Effector CD8-positive, alpha-beta T cell (primary cell): ENCODE measurements at places on chromosomes 1 and 21.

- DNase-seq = no peak
Observed at GRCh38 chr21:15667010-15667409, 62.8 kb upstream of the USP25 start.

- no peak for DNase-seq
Observed at GRCh38 chr1:51612447-51612961, 4.4 kb upstream of the OSBPL9 start.

GRCh38 chr1:228037401-228038386, 30.9 kb downstream of the WNT3A start:
- DNase-seq = no peak

DNA sequence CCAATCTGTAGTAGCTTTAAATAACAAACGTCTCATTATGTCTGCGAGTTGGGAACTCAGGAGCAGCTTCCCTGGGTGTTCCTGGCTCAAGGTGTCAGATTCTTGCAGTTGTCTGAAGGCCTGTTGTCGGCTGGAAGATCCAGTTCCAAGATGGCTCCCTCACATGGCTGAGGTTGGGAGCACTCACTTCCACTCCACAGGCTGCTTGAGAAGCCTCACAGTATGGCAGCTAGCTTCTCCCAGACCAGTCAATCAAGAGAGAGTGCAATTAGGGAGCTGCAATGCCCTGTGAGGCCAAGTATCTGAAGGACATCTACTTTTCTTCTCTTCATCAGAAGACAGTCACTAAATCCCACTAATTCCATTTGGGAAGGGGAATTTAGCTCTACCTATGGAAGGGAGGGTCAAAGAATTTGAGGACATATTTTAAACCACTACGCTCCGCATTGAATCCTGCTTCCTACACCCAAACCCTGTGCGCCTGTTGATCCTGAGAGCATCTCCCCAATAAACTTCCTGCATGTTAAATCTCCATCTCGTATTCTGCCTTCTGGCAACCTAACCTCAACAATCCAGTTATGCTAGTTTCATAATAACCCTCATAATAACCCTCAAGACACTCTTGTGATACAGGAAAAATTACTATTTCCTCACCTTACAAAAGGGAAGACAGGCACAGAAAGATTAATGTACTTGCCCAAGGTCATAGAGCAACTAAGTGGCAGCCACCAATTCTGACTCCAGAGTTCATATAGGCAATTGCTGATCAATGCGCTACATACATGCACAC, 3.6 kb upstream of the VPS26C start:
- no peak for DNase-seq

- DNase-seq = no peak
Observed at GRCh38 chr1:10698726-10699469, 97.5 kb downstream of the CASZ1 start.

DNA sequence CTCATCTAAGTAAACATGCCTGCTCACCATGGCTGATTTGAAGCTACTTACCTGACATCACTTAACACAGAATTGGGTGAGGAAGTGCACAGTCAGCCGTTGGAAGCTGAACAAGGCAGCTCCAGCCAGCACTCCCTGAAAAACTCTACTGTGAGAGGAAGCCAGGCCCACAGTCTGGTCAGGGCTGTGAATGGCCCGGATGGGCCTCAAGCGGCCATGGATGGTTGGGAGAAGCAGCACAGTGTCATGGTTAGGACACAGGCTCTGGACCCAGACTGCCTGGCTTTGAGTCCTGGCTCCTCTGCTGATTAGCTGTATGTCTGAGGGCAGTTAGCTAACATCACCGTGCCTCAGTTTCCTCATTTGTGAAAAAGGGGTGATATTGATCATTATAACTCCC, 267.8 kb downstream of the GRIK3 start:
- DNase-seq = no peak

DNA sequence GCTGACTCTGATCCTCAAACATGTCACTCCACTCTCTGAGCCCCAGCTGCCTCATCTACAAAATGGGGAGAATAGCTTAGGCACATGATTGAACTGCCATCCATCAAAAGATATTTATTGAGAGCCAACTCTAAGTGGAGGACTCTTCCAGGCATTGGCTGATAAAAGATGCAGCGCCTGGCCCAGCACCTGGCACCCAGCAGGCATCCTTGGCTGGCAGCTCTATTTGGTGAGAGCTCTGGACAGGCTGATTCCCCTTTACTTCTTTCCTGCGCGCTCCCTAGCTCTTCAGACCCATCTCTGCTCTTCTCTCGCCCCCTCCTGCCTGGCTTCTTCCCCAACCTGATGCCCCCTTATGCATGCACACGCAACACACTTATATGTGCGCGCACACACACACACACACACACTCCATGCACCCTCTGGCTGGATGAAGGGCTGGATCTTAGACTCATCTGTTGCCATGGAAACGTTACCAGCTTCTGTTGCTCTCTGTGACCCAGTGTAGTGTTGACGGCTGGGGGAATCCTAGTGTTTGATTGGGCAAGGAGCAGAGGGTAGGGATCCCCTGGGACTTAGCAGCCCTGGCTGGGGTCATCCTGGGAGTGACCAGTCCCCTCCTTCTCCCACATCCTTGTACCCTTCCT, 49.3 kb downstream of the VWA5B1 start:
- DNase-seq = no peak

DNA sequence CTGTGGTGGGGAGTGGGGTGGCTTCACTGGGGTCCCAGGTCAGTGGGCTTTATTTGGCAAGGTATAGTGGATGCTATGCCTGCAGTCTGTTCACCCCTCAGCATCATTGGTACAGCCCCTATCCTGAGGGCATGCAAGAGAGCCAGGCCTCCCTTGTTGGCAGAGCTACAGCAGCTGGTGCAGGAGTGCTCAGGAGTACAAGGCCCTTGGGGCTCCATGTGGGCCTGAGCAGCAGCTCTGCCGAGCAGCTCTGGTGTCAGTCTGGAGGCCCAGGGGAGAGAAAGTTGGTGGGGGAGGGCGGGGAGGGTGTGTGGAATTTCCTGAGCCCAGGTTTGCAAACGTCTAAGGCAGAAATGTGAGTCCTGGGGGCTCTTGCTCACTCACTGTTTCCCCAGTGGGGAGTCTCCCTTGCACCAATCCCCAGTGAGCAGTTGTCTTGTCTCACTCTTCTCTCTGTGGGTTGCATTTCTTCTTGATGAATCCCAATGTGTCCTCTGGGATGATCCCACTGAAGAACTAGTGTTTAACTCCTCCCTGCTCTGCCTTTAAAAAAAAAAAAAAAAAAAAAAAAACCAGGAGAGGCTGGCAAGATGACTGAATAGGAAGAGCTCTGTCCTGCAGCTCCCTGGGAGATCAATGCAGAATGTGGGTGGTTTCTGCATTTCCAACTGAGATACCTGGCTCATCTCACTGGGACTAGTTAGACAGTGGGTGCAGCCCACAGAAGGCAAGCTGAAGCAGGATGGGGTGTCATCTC, 39.5 kb upstream of the CYP4X1 start:
- no peak for DNase-seq

- peak; percentile 74 for DNase-seq
Observed at GRCh38 chr21:45590246-45590725, 48.0 kb upstream of the SLC19A1 start.

- DNase-seq = no peak
Observed at GRCh38 chr21:46116189-46116775, 18.4 kb downstream of the COL6A2 start.

DNA sequence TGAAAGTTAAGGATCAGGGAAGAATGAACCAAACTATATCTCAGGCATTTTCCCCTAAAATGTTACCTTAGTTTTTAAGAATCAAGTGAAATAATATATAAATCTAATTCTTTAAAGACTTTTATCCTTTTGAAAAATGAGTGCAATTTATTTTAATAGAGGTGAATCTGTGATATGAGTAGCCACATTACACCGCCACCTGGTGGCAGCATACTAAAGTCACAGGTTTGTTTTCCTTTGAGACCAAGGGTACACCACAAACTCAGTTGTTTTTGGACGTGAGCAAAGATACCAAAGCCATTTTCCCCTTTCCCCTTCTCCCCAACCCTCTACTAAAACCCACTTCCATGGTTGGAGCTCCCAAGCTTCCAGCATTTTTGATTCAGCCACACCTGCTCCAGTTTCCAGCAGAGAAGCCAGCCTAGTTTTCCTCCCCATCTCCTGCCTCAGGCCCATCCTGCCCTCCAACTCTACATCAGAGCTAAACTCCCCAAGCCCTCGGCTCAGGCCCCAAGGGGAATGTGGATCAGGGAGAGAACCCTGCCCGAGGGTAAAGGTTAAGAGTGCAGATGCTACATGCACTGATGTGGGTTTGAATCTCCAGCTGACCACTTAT, 22.9 kb upstream of the LDLRAP1 start:
- peak; percentile 59 for DNase-seq

GRCh38 chr1:43285269-43285990, at the start of gene C1orf210:
TSS of gene C1orf210 (minus strand) at chr1:43285581. CDS start at chr1:43283270, 2,311 bp downstream.
- DNase-seq = no peak

GRCh38 chr1:165759095-165759494, 9.6 kb downstream of the TMCO1 start:
- DNase-seq = no peak

GRCh38 chr1:208172423-208173145, 71.6 kb downstream of the PLXNA2 start:
- no peak for DNase-seq

- DNase-seq = no peak
Observed at GRCh38 chr1:111585447-111586086, 34.0 kb upstream of the RAP1A start.

DNA sequence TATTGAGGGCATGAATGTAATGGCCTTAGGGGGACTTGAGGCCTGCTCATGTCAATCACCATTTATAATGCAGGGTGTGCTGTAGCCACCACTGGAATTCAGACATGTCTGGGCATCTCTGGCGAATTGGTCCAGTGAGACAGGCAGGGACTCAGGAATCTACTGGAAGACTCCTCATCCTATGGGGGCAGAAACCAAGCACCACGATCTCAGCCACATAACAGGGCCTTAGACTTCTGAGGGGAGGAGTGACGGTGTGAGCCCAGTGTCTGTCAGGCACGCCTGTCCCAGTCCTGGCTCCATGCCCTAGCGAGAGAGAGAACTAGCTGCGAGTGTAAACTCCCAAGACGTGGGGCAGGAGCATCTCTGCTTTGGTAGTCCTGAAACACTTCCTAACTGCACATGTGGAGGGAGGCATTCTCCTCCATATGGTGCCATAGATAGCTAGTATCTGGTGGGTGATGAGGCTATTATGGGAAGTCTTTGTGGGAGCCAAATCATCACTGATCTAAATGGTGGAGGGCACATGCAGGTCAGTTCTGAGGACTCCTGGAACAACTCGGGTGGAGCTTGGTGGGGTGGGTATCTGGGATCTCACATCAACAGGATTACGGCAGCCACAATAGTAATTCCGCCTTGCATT, 29.8 kb upstream of the KIAA0040 start:
- no peak for DNase-seq

GRCh38 chr1:95548211-95548610, 314.2 kb downstream of the RWDD3 start:
- no peak for DNase-seq

DNA sequence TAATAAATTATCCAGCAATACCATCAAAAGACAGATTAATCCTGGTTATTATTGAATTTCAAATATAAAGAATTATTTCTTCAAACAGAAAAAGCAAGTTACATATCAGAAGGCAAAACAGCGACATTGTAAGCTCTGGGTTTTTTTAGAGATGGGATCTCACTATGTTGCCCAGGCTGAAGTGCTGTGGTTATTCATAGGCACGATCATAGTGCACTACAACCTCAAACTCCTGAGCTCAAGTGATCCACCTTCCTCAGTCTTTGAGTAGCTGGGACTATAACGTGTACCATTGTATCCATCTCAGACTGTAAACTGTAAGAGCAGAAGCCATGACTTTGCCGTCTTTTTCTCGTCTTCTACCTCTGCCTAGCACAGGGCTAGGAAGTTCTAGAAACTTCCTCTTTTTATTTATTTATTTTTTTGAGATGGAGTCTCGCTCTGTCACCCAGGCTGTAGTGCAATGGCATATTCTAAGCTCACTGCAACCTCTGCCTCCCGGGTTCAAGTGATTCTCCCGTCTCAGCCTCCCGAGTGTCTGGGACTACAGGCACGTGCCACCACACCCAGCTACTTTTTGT, 20.0 kb upstream of the GPX7 start:
- DNase-seq = no peak

- no peak for DNase-seq
Observed at GRCh38 chr1:34683616-34684015, 71.2 kb upstream of the GJB5 start.

- DNase-seq = peak; percentile 3
Observed at GRCh38 chr21:29372063-29372802, 73.5 kb downstream of the BACH1 start.

- no peak for DNase-seq
Observed at GRCh38 chr1:66598670-66599069, 64.7 kb downstream of the SGIP1 start.

DNA sequence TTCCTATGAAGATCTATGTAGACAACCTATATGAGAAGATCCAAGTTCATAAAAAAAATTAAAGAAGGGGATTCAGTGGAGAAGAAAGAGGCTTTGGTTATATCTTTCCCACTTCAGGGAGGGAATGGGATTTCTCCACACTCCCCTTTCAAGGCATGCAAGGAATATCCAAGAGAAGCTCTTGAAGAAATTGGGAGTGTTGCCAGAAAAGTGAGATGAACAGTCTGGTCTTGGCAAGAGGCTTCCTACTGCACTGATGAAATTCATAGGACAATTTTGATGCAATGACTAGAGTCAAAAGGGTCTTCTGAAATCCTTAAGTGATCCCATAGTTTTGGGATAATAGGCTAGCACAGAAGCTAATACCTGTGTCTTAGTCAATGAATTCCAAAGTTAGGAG, 153.0 kb downstream of the KCTD3 start:
- no peak for DNase-seq
